ENCODE measurements at places on chromosomes 16 and 17.
A peak's percentile ranks its signal among the peaks of the same experiment; 100 is the strongest.

DNA sequence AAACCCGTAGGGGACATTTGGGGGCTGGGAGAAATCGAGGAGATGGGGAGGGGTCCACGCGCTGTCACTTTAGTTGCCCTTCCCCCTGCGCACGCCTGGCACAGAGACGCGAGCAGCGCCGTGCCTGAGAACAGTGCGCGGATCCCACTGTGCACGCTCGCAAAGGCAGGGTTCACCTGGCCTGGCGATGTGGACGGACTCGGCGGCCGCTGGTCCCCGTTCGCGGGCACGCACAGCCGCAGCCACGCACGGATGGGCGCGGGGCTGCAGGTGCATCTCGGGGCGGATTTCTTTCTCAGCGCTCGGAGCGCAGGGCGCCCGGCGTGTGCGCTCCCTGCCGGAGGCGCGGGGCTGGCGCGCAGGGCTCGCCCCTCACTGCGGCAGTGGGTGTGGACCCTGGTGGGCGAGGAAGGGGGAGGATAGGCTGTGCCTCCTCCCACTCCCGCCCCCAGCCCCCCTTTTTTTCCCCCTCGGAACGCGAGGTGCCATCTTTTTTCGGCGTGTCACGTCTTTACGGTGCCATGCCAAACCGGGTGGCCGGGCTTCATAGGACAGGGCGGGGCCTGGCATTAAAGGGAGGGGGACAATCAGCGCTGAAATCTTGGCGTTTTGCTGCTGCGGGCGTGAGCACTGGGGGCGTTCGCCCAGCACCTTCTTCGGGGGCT lies 1.1 kb downstream of the MAPT start:
- peak; percentile 23 for DNase-seq

- no peak for DNase-seq
Measured at GRCh38 chr17:81993729-81994592, 16.5 kb downstream of the ASPSCR1 start.

DNA sequence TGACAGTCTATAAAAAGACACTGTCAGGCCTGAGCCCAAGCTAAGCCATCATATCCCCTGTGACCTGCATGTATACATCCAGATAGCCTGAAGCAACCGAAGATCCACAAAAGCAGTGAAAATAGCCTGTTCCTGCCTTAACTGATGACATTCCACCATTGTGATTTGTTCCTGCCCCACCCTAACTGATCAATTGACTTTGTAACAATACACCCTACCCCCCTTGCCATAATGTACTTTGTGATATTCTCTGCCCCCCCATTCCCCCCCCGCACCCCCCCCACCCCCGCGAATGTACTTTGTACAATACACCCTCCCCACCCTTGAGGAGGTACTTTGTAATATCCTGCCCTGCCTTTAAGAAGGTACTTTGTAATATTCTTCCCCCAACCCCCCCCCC lies 82.2 kb upstream of the MED13 start:
- DNase-seq: no peak

GRCh38 chr16:4327386-4328045 lies 11.6 kb downstream of the GLIS2 start:
- no peak for DNase-seq

DNA sequence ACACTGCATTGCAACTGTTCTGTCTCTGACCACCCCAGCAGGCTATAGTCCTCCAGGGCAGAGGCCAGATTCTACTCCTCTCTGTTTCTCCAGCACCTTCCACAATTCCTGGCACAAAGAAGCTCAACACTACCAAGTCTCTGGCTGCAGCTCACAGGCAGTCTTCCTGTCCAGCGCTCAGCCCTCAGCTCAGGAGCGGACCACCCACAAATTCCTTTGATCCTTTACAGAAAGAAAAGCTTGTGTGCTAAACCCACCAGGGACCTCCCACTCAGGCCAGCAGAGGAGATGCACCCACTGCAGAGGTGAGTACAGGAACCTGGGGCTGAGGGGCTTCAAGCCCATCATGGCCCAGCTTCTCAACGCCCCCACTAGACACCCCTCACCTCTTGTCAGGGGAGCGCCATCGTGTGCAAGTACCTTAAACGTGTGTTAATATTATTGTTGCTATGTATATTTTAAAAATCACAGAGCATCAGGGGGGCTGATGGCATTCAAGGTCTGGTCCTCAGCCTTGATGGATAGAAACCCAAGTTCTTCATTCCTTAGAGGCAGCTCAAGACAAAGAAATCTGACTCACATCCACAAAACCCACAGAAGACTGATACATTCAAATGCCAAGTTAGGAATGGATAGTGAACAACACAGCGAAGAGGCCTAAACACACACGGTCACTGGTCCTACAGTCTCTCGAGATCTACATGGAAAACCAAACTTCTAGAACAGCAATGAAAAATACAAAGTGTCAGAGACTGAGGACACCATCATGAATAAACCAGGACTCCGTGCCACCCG lies 8.4 kb downstream of the HSDL1 start:
- no peak for DNase-seq

DNA sequence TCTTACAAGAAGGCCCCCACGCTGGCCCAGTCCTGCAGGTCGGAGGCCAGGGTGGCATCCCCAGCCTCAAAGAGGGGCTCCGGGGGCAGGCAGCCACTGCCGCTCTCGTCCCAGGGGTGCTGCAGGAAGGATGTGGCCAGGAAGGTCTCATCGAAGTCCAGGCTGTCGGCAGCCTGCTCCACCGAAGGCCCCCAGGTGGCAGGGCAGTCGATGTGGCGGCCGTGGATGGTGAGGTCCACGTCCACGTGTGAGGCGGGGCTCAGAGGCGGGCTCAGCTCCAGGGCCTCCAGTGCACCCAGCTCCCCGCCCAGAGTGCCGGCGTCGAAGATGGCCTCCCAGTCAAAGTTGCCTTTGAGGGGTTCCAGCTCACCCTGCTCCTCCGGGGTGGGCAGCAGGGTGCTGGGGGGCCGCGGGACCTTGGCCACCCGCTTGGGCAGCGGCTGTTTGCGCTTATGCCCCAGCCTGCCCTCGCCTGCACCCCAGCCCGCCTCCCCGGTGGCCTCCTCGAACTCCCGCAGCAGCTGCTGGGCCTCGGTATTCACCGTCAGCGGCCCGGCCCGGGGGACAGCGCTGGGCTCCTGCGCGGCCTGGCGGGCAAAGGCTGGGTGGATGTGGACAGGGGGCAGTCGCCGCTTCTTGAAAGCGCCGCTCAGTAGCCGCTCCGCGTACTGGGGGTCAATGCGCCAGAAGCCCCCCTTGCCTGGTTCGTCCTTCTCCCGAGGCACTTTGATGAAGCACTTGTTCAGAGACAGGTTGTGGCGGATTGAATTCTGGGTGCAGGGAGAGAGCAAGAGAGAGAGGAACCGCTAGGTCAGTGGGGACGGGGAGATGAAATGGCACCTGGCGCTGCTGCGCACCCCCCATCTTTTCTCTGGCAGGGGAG lies 3.5 kb downstream of the FOXJ1 start:
- no peak for DNase-seq

GRCh38 chr17:31416503-31416923 lies 25.0 kb downstream of the RAB11FIP4 start:
- no peak for DNase-seq

GRCh38 chr17:45702666-45703266 lies 81.4 kb upstream of the CRHR1 start:
- peak; percentile 30 for DNase-seq

- no peak for DNase-seq
Measured at GRCh38 chr17:29613352-29613837, 9.3 kb downstream of the CORO6 start.

DNA sequence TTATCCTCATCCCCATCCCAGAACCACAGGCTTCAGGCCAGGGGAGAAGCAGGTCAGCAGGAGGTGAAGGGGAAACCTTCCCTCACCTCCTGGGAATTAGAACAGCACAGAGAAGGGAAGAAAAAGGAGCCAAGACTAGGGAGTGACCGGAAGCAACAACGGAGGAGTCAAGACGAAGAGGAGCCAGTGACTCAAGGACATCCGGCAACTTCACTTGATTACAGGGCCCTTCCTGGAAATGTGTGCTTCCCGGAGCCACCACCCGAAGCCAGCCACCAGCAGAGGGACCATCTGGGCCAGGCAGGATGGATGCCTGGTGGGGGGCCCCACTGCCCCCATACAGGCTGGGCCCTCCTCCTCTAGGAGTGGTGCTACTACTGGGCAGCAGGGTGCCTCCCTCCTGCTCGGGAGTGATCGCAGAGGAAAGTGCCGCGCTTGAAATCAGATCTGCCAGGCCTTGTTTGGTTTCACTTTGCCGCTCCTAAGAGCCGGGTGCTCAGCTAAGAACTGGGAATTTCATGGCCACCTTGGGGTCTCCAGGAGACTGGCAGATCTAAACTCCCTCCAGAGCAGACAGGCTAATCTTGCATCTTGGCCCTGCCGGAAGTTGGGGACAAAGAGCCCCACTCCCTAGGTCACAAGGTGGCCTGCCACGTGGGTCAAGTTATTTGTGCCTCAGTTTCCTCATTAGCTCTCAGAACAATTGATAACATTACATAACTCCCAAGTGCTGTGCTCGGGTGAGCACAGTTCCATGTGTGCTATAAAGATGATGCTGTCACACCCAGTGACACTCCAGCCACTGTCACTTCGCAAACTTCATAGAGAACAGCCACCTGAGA lies 6.6 kb downstream of the CDC42EP4 start:
- DNase-seq: peak; percentile 75

DNA sequence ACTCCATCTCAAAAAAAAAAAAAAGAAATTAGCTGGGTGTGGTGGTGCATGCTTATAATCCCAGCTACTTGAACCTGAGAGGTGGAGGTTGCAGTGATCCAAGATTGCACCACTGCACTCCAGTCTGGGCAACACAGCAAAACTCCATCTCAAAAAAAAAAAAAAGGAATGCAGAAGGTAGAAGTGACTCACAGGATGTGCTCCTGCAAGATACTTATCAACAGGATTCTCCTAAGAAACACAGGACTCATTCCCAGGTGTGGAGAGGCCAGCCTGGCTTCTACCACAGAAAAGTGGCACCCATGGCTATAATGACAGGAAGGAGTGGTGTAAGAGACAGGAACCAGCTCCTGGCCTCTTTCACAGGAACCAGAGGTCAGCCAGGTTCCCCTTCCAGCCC lies 13.8 kb downstream of the ELMO3 start:
- DNase-seq: peak; percentile 19

DNA sequence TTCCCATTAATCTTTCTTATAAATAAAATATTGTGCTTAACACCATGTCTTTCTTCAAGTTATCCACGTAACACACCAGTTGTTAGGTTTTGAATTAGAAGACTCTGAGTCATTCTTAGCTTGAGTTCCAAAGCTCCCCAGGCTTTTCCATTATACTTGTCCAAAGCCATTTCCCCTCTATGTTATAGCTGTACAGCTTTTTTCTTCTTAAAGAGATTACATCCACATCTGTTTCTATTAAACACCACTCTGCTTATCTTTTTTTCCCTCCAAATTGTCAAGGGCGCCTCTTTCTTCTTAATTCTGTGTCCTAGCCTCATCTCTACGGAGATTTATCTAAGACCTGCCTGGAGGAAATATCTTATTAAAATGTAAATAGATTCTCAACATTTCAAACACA lies 139.4 kb upstream of the CPHXL start:
- DNase-seq: no peak

- DNase-seq: peak; percentile 30
Measured at GRCh38 chr16:23694644-23695373, 16.1 kb downstream of the PLK1 start.

DNA sequence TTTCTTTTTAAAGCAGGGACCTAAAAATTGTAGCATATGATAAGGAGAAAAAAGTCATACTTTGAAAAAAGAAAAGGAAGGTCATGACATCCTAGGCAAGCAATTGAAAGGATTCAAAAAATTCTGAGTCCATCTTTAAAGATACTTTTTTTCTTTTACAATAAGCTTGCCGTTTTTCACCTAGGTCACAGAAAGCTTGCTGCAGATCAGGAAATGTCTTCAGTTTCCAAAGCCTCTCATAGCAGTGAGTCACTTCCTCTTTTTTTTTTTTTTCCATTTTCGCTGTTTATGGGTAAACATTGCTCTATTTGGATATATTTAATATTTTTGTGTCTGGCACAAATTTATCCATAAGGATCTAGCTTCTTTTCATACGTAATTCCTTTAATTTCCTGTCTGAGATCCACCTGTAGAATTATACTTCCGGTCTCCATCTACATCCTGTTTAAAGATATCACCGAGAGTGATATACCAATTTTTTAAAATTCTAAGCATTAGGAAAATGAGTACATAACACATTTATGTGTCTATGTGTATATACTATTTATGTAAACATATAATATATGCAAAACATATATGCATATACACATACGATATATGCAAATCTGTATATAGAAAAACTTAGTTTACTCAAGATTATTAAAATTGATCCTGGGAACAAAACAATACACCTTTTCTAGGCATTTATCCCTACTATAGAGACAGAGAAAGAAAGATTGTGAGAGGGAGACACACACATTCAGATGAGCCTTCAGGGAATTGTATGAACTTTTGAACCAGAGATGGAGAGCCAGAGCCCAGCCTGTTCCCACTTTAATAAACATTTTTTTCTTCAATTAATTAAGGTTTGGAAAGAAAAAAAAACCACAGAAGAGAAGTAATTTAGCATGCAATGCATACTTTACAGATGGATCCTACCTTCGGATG lies 134.4 kb downstream of the SKAP1 start:
- DNase-seq: peak; percentile 37

GRCh38 chr17:2357931-2358434 lies 20.7 kb downstream of the SGSM2 start:
- no peak for DNase-seq

DNA sequence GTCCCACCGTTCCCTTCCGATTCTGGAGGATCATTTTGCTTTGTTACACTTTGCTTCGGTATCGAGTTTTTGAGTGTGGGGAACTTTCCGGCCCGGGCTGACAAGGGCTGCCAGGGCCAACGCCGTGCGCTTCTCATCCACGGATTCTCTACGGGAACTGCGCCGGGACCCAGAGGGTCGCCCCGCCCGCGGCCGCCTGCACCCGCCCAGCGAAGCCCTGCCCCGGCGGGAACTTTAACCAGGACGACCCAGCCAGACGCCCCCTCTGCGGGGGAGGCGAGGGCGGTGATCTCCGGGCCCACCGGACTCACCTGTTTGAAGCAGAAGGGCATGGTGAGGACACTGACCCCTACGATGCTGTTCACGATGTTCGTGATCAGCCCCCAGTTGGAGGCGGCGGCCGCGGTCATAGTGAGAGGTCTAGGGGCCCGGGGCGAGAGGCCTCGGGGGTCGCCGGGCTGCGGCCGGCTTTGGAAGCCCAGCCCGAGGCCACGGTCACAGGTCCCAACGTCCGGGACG lies 536 bp downstream of the SLC38A10 start:
- DNase-seq: peak; percentile 49

- peak; percentile 81 for DNase-seq
Measured at GRCh38 chr17:46195939-46196716, 2.9 kb upstream of the KANSL1 start.

Data from ACHN (cell line).